ENCODE measurements at places on chromosomes 7 and 10.

DNA sequence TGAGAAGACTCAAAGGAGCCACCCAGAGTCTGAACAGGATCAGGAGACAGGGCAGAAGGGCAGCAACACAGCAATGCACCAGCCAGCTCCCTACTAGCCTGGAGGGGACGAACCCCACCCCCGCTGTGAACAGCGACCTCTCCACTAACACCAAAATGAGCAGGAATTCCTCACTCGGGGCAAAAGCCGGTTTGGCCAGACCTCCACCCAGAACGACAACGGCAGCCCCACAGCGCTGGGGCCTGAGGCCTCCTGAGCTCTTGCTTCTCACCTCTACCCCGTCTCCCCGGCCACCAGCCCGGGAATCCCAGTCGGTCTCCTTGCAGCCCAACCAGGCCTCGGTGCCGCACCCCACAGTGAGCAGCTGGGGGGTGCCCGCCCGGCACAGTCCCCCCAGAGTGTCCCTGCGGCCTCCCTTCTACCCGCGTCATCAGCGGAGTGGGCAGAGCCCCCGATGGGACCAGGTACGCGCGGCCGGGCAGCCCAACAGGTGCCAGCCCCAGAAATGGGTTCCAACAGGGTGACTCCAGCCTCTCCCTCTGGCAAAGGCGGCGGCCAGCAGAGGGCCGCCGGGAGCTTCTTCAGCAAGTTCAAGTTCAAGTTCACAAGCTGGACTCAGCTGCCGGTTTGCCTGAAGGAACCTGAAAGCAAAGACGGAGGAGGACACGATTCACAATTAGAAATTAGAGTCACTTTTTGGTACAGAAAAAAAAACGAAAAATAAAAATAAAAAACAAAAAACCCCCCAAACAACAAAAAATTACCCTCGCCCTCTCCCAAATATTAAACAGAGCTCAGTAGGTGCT, 129.0 kb downstream of the MARCHF5 start:
- DNase-seq = peak; percentile 23

- DNase-seq = no peak
These were observed 344.2 kb upstream of the KIAA1217 start for GRCh38 chr10:23864631-23865147.

- no peak for DNase-seq
These were observed 71.4 kb downstream of the SEC61G start for GRCh38 chr7:54687462-54688212.

DNA sequence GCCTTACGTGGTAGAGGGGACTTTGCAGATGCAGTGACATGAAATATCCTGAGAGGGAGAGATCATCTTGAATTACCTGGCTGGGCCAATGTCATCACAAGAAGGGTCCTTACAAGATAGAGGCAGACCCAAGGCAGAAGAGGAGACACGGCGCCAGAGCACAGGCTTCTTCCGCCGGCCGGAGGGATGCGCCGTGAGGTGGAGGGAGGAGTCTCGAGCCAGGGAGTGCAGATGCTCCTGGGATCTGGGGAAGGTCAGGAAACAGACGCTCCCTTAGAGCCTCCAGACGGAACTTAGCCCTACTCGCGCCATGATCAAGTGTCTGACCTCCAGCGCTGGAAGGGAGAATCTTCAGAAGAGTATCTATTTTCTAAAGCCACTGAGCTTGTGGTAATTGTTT, 304.8 kb downstream of the GLRX3 start:
- DNase-seq = no peak

GRCh38 chr10:86164960-86165630, 201.5 kb downstream of the GRID1 start:
- DNase-seq = no peak

All from activated T-cell treated with anti-CD3 and anti-CD28 coated beads, Interleukin-2, amount 50 U/mL, for 48 hours (primary cell).